ENCODE measurements at places on chromosomes 4 and X.
A peak's percentile ranks its signal among the peaks of the same experiment; 100 is the strongest.

DNA sequence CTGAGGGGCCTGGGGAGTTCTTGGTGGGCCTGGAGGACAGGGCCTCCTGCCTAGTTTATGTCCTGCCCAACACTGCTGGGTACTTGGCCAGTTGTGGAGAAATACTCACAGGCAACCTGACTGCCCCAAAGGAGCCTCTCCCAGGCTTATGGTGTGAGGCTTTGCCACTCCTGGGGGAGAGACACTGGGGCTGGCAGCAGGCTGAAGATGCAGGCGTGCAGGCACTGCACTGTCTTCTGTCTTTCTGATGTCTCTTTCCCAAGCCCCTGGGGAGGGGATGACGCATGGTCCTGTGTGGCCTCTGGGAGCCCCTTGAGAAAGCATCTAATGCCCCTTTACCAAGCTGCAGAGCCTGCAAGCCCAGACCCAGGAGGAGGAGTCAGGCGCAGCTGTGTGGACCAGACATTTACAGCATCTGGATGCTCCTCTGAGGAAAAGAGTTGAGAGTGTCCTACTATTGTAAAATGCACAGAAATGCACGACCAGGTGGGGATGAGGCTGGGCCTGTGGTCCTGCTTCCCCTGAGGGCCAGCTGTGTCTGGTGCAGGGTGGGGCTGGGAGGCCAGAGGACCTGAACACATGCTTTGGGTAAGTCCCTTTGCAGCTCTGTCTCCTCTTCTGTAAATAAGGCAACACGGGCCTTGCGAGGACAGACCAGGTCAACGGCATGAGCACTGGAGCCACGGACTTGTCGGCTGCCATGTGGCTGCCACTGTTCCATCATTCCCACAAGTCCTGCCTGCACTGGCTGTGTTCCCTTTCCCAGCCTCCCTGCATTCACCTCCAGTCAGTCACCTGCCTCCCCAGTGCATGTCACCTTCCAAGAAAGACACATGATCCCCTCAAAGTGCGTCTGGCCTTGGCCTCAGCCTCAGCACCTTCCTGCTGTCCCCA lies 8.4 kb downstream of the TMEM271 start:
- no peak for DNase-seq

GRCh38 chr4:54902271-54902670 lies 223.1 kb downstream of the KDR start:
- DNase-seq, result no peak

- DNase-seq, result no peak
These were observed at the start of gene FLNA for GRCh38 chrX:154374313-154375155. TSS of gene FLNA (minus strand) at chrX:154374634. CDS start at chrX:154371245, 3,389 bp downstream.

- no peak for DNase-seq
These were observed 15.3 kb downstream of the KDR start for GRCh38 chr4:55110131-55110530.

GRCh38 chrX:120408168-120408567 lies 46.3 kb downstream of the ATP1B4 start:
- no peak for DNase-seq

GRCh38 chrX:41421071-41421729 lies 25.9 kb upstream of the NYX start:
- DNase-seq, result no peak

- no peak for DNase-seq
These were observed 863.4 kb downstream of the PDHA2 start for GRCh38 chr4:96703265-96703664.

DNA sequence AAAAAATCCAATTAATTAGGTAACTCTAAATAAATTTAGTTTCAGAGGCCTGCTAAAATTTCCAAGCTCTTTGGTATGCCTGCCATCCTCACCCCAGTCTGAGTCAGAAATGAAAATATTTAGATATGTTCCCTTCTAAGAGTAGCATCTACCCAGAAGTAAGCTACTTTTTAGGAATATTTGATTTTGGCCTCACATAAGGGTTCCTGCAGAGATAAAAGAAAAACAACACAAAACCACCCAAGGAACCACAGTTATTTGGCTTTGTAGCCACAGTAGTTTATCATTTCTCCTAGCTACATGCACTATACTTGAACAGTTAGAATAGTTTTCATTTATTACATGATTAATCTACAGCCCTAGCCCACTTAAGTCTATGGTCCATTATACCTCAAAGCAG lies 192.6 kb upstream of the FAM241A start:
- no peak for DNase-seq

DNA sequence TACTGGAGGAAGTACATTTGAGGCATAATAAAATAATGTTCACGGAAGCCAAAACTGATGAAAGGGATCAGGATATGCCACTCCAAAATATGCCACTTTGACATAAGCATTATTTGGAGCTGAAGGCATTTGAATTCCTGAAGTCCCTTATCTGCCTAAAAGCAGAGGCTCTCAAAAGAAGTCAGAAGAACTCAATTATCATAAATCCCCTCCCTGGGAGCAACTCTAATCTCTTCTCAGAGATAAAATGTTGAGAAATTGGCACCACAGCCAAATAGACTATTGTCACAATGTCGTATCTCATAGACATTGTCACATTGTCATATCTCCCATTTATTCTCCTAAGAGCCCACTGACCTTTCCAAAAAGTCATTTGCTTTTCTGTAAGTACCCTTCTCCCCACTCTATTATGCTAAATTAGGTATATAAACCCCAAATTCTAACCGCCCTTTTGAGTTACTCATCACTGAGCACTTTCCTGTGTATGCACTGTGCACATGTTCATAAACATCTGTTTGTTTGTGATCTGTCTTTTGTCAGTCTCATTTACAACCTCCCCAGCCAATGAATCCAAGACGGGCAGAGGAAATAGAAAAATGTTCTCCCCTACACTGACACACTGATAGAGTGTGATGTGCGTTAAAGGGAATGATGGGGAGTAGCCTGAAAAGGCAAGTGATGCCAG lies 78.5 kb upstream of the NAF1 start:
- no peak for DNase-seq

GRCh38 chrX:9885150-9885549 lies 82.0 kb upstream of the CLDN34 start:
- DNase-seq, result peak; percentile 30

GRCh38 chr4:7759216-7759615 lies 180.4 kb downstream of the AFAP1 start:
- peak; percentile 35 for DNase-seq

DNA sequence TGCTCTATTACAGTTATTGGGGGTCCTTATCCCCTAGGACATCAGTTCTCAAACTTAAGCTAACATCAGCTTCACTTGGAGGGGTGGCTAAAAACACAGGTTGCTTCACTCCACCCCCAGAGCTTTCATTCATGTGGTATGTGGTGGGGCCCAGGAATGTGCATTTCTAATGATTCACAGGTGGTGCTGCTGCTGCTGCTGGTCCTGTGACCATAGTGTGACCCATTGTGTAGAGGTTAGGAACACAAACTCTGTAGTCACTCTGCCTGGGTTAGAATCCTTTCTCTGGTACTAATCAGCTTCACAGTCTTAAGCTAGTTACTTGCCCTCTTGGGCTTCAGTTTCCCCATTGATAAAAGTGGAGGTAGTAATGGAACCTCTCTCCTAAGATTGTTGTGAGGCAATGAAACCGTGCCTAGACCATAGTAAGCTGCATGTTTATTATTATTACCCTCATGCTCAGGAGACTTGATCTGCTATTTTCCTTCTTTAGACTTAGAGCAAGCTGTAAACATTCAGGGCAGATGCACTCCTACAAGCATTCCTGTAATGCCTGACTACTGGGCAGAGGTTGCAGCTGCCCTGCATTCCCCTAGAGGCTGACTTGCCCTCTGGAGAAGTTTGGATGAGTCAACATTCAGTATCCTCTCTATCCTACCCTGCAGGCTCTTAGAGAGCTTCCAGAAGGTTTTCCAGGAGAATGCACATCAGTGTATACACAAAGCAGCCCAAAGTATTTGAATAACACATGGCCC lies 94.1 kb upstream of the ACSL4 start:
- no peak for DNase-seq

GRCh38 chr4:152531479-152531878 lies 4.4 kb downstream of the FBXW7 start:
- no peak for DNase-seq

DNA sequence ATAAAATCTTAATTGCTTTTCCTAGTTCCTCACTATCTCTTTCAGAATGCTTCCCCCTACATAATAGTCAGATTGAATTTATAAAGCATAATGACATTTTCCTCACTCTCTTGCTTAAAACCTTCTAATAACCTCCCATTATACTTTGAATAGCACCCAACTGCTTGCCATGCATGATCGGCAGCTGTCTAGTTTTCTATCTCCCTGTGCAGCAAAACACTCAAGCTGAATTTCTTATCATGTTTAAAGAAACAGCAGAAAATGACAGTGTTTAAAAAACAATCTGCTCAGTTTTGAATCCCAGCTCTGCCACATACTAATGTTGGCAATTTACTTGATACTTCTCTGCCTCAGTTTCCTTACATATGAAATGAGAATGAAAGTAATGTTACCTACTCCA lies 947.1 kb upstream of the HS3ST1 start:
- no peak for DNase-seq

DNA sequence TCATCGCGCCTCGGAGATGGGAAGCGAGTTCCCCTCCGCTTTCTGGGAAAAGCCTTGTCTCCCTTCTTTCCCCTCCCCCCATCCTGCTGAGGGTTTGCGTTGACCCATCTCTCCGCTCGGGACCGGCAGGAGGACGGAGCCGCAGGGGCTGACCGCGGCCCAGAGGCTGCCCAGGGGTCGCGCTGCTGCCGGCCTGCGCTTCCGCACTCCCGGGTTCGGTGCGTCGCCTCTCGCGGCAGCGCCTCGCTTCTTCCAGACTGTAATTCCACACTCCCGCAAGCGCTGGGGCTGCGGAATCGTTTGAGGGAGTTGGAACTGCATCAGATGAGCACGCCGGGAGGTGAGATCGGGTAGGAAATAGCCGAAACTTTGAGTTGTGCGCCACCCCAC lies 88.3 kb downstream of the BCOR start:
- no peak for DNase-seq

DNA sequence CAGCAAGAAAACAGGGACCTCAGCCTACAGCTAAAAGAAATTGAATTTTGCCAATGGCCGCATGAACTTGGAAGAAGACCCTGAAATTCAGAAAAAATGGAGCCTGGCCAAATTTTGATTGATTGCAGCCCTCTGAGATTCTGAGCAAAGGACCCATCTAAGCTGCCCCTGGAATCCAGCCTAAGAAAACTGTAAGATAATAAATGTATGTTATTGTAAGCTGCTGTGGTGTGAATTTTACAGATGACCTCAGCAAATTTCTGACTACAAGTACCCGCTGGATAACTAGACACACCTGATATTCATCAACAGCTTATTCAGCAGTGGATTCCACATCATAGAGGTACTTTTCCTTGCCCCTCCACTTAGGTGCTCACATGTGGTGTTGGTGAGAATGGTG lies 119.5 kb upstream of the EPHA5 start:
- no peak for DNase-seq

DNA sequence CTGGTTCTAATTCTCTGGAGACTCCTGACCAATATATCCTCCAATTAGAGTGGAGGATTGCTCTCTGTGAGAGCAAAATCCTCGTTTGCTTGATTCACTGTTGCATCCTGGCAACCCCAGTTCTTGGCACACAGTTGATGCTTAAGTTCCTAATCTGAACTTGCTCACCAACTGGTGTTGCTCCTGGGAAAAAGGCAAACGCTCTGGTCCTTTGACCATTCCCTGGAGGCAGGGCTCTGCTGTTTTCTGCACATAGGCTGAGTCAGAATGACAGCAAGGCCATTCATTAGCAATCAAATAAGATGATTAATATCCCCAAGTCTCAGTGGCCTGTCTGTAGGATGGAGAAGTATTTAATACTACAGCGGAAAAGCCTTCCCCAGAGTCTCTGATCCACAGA lies 172.7 kb upstream of the TBC1D9 start:
- DNase-seq, result no peak

GRCh38 chrX:16653424-16653823 lies 3.5 kb downstream of the S100G start:
- no peak for DNase-seq

- no peak for DNase-seq
These were observed 37.3 kb downstream of the SLIT2 start for GRCh38 chr4:20288846-20289512.

GRCh38 chr4:80135702-80136058 lies 61.6 kb upstream of the PRDM8 start:
- DNase-seq, result no peak

DNA sequence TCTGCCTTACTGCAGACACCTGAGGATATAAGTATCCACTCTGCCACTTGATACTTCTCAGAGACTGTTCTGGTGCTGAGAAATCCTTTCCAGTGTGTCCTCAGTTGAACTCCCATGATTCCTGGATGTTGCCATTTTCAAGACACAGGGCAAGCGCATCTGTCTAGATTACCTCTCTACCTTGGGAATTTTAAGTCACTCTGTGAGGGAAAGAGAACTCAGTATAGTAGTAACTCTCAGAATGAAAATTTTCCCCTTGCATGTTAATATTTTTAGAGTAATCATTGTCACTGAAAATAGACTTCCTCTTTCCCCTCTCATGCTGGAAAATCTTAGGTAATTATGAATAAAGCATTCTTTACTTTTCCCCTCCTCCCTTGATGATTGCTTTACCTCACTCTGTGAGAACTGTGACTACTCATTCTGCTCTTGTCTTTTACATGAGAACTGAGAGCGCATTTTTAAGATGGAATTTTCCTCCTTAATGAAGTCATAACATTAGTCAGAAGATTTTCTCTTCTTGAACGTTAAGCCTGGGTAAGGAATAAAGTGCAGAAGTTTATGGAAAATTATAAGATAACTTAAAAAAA lies 45.0 kb downstream of the TET2 start:
- DNase-seq, result no peak

GRCh38 chrX:69144838-69145680 lies 20.2 kb downstream of the PJA1 start:
- no peak for DNase-seq

DNA sequence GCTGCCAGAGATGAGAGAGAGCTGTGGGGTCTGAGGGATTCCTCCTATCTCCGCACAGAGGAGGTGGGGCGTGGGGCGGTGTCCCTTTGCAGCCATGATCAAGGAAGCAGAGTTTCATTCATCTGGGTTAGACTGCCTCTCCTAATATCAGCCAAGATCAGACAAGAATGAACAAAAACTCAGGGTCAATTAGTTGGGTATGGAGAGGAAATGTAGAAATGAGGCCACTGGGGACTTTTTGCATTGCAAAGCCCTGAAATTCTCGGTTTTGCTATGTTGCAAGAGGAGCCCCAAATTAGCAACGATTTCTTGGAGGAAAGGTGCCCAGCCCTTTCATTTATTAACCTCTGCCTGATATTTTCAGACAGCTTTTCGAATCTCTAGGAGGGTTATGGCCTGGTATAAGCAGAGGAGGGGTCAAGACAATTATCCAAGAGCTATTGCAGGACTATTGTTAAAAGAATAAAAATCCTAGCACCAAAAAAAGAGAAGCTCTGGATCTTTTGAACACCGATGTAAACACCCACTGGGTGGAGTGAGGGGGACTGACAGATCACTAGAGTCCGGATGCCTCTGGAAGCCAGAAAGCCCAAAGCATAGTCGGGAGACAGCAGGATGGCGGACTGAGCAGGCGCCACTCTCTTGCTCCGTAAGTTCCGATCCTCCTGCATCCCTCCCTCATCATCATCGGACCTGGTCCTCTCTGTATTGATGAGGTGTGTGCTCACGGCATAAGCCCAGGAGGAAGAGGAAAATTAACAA lies 34.4 kb upstream of the ACSL1 start:
- DNase-seq, result no peak

- DNase-seq, result no peak
These were observed 135.8 kb upstream of the GUCY1A1 start for GRCh38 chr4:155530857-155531256.

GRCh38 chr4:140186651-140187315 lies 32.8 kb upstream of the MAML3 start:
- DNase-seq, result no peak
